NCI-H460 (cell line): ENCODE measurements at places on chromosomes 1 and 21.

DNA sequence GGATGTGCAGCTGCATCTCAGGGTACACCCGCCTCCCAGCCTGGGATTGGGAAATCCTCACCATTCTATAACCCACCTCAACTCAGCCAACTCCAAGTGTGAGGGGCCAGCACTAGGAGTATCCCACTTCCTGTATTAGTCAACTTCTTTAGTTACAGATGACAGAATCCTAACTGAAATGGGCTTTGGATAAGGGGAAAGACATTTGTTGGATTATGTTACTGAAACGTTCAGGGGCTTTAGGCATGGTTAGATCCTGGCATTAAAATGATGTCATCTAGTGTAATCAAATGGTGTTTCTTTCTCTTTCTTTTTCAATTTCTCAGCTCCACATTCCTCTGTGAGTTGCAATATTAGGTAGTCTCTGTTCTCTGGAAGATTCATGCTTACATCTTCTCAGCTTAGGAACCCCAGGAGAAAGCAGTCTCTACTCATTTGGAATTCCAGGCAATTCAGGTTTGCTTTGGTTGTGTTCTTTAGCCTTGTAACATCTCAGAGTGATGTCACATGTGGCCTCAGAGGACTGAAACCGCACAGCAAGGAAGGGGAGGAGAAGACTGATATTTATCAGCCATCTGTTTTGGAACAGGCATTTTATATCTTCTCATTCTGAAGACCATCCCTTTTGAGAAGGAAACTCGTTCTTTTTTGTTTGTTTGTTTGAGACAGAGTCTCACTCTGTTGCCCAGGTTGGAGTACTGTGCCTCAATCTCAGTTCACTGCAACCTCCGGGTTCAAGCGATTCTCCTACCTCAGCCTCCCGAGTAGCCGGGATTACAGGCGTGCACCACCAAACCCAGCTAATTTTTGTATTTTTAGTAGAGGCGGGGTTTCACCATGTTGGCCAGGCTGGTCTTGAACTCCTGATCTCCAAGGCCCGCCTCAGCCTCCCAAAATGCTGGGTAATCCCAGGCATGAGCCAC is 18.9 kb upstream of the TMEM54 start:
- no peak for DNase-seq

DNA sequence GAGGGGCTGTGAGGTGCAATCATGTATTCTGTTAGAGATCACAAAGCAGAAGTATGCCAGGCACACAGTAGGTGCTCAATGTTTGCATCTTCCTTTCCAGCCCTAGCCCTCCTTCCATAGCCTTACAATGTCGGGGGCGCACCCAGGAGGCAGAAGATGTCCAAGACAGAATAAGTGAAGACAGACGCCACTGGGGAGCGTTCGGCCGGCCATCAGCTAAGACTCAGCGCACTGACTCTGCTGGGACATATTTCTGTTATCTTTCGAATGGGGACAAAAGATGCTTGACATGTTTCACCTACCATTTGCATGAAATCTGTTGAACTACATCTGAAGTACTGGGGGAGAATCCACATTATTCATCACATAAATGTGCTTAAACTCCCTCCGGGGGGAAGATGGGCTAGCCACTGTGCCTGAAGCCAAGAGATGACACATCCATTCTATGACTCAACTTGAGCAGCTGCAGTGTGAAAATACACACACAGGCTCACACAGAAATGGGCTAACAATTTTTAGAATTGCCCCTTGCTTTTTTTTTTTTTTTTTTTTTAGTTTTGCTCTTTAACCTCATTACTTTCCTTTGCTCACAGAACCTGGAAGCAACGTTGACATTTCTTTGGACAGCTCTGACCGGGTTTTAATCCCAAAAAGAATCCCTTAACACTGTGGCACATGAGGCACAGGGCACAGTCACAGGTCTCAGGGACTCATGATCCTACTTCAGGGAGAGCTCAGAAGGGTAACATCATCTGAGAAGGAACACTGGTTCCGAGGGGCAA is 7.9 kb downstream of the TIAM1 start:
- no peak for DNase-seq

DNA sequence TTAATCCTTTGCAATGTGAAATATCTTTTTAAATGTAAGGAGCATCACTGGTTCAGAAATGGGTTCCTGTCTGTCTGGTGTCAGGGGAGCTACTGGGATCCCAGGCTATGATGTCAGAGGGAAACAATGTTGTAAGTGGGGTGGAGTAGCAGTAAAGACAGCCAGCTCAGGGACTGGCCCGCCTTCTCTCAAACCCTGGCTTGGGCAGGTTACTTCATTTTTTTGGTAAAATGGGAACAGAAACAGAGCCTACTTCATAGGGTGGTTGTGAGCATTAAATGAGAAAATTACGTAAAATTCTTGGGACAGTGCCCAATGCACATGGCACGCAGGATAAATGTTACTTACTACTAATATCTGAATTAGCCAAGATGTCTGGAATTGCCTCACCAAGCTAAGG is 30.7 kb upstream of the IL20 start:
- no peak for DNase-seq

- DNase-seq = no peak
Observed at GRCh38 chr1:62111084-62111483, 83.6 kb upstream of the L1TD1 start.

- no peak for DNase-seq
Observed at GRCh38 chr1:15944308-15945010, 31.4 kb downstream of the ZBTB17 start.

DNA sequence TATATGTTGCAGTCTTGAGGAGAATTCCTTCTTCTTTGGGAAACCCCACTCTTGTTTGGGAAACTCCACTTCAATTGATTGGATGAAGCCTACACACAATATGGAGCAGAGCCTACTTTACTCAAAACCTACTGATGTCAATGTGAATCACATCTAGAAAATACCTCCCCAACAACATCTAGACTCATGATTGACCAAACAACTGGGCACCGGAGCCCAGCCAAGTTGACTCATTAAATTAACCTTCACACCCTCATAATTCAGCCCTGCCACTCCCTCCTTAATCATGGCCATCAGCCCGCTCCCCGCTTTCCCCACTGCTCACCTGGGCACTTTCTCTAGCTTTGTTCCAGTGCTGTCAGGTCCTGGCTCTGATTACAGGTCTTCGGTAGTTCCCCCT is 208.1 kb upstream of the MAP1LC3C start:
- DNase-seq = no peak

GRCh38 chr1:111161843-111162487 is 21.9 kb downstream of the CEPT1 start:
- no peak for DNase-seq

DNA sequence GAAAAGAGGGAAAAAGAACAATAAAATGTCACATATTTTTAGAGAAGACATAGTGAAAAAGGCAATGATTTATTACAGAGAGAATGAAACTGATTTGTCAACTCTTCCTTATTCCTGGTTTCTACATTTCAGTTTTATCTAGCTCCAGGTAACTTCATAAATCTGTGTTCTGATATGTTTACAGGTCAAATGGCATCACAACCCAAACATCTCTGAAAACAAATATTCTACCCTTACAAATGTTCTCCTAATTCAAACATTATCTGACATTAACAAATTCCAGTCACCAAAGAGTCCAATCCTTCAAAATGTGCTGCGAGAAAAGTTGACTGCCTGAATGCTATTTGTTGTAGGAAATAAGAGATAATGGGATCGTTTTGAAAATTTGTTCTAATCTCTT is 20.2 kb downstream of the EXTL2 start:
- DNase-seq = no peak

DNA sequence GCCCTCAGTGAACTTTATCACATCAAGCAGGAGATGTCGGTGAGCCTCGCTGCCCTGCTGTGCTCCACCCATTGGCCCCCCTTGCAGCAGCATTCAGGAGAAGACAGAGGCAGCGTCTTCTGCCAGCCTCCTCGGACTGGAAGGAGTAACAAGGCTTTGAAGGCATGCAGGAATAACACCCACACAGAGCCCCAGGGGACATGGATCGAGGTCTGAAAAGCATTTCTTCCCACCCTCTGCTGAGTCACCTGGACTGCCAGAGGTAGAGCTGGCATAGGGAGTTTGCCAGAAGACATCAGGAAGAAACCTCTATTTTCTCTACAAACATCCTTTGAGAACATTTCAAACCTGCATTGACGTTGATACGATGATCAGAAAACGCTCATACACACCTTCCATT is 42.9 kb downstream of the COL18A1 start:
- no peak for DNase-seq

DNA sequence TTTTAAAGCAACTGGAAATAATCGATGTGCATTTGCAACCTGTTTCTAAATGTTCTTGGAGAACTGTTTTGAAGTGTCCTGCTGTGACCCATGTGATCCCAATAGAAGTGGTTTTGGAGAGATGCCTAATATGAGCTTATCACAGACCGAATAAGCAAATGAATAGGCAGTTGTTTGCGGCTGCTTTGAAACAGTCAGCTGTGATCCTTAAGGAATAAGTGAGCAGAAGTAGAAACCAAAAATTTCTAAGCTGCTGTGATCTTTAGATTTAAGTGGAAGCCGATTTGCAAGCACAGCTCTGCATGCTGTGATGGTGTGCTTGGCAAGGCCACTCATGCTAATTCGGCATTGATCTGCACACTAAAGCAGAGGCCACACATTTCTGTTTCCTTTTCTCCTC is 329.5 kb upstream of the DUSP10 start:
- no peak for DNase-seq
